Calu3 (cell line): ENCODE measurements at places on chromosomes 7 and 10.

DNA sequence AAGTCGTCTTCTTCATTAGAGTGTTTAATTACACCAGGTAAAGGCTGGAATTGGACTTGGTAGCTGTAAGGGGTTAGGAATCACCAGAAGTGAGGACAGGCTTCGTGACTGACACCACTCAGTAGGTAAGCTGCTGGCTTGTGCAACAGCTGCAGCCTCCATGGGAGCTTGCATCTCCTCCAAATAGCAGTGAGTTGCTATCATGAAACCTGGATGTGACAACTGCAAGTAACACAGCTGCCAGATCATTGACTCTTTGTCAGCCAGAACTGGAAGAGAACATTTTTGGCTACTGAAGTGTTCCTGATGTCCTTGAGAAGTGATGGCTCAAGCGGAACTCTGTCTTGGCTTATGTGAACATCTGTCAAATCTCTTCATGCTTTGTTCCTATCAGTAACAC is 64.1 kb upstream of the MSRB2 start:
- H3K27me3 ChIP-seq, result peaks cover 23% of the 10 kb centered on the region
- H3K4me3 ChIP-seq, result no peak overlapping the region
- no peak for DNase-seq
- H3K4me1 ChIP-seq, result no peaks in the 10 kb centered on the region
- no peaks in the 10 kb centered on the region for H3K36me3 ChIP-seq
- H3K27ac ChIP-seq, result no peak overlapping the region

GRCh38 chr7:73382934-73383503 is 50.6 kb upstream of the FZD9 start:
- no peaks in the 10 kb centered on the region for H3K4me1 ChIP-seq
- no peak for DNase-seq
- peaks cover 13% of the 10 kb centered on the region for H3K27me3 ChIP-seq

GRCh38 chr10:91366704-91367103 is 43.4 kb upstream of the HECTD2 start:
- DNase-seq, result no peak
- H3K36me3 ChIP-seq, result no peaks in the 10 kb centered on the region
- H3K4me1 ChIP-seq, result no peaks in the 10 kb centered on the region
- H3K27me3 ChIP-seq, result peaks cover 41% of the 10 kb centered on the region
- no peak overlapping the region for H3K4me3 ChIP-seq
- no peak overlapping the region for H3K27ac ChIP-seq

DNA sequence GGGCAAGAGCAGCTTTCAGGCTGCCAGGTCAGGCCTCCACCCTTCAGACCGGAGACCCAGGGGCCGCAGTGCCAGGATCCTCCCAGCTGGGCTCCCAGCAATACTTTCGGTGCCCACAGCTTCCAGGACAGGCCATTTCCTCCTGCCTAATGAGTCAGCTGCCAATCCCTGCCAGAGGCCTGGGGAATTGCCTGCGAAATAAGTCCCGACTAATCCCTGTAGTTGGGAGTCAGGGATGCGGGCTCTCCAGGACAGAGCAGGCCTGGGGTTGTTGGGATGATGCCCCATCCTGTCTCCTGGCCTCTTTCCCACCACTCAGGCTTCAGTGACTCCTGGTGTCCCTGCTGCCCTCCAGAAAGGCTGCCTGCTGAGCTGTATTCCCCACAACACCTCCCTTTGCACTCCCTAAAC is 143.5 kb upstream of the UNC5B start:
- H3K27me3 ChIP-seq, result peaks cover 83% of the 10 kb centered on the region
- no peaks in the 10 kb centered on the region for H3K4me1 ChIP-seq
- no peak overlapping the region for H3K27ac ChIP-seq
- no peak overlapping the region for H3K4me3 ChIP-seq
- no peaks in the 10 kb centered on the region for H3K36me3 ChIP-seq

- H3K4me3 ChIP-seq, result no peak overlapping the region
- DNase-seq, result no peak
- H3K27ac ChIP-seq, result no peak overlapping the region
- H3K4me1 ChIP-seq, result no peaks in the 10 kb centered on the region
- H3K36me3 ChIP-seq, result no peaks in the 10 kb centered on the region
Measured at GRCh38 chr7:3138997-3139396, 95.3 kb upstream of the CARD11 start.

- H3K27me3 ChIP-seq, result peaks cover 77% of the 10 kb centered on the region
- H3K4me1 ChIP-seq, result no peaks in the 10 kb centered on the region
- H3K27ac ChIP-seq, result no peak overlapping the region
- no peaks in the 10 kb centered on the region for H3K36me3 ChIP-seq
Measured at GRCh38 chr10:70568781-70569495, 33.6 kb downstream of the PRF1 start.

GRCh38 chr7:3232228-3232627 is 68.8 kb upstream of the SDK1 start:
- H3K27me3 ChIP-seq, result no peaks in the 10 kb centered on the region
- no peak overlapping the region for H3K4me3 ChIP-seq
- no peak overlapping the region for H3K27ac ChIP-seq

DNA sequence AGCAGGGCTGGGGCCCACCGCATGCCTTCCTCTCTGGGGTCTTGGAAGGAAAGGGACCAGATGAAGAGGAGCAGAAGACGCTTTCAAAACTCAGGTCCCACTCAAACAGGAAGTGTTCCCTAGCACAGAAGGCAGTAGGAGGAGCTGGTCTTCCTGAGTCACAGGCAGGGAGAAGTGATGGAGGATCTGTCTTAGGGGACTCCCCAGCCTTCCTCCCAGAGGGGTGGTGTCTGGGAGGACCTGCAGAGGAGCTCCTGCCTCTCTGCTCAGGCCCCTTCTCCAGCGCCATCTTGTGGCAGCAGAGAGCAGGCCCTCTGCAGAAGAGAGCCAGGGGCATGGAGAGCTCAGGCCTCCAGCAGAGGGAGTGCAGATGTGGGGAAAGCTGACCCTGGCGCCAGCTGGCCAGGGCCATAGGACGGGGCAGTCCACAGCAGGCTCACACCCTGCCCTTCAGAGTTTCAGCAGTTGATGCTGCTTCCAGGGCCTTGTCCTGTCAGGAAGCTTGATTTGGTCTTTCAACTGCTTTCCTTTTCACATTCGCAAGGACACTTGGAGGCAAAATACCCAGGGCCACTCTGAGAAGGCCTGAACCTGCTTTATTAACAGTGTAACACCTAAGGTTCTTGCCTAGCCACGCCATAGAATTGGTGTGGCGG is 62.2 kb upstream of the TARP start:
- H3K27me3 ChIP-seq, result no peaks in the 10 kb centered on the region
- peaks cover 9% of the 10 kb centered on the region for H3K4me1 ChIP-seq
- peak; percentile 93 for DNase-seq

GRCh38 chr7:124152859-124153692 is 120.2 kb upstream of the TMEM229A start:
- H3K4me3 ChIP-seq, result no peak overlapping the region
- DNase-seq, result peak; percentile 41
- H3K4me1 ChIP-seq, result no peaks in the 10 kb centered on the region
- H3K27me3 ChIP-seq, result no peaks in the 10 kb centered on the region
- H3K27ac ChIP-seq, result no peak overlapping the region

GRCh38 chr7:41027428-41028115 is 675.3 kb downstream of the INHBA start:
- peak; percentile 54 for DNase-seq
- peak overlapping the region; percentile 77 for H3K27ac ChIP-seq
- H3K4me1 ChIP-seq, result peaks cover 50% of the 10 kb centered on the region
- H3K4me3 ChIP-seq, result peak overlapping the region; percentile 2
- peaks cover 8% of the 10 kb centered on the region for H3K36me3 ChIP-seq

GRCh38 chr7:81709836-81710235 is 60.0 kb downstream of the HGF start:
- H3K4me3 ChIP-seq, result no peak overlapping the region
- H3K4me1 ChIP-seq, result peaks cover 2% of the 10 kb centered on the region
- no peaks in the 10 kb centered on the region for H3K36me3 ChIP-seq
- no peaks in the 10 kb centered on the region for H3K27me3 ChIP-seq
- DNase-seq, result no peak
